Neural progenitor cell (in vitro differentiated cells): ENCODE measurements at places on chromosomes 2 and 18.
A peak's percentile ranks its signal among the peaks of the same experiment; 100 is the strongest.

DNA sequence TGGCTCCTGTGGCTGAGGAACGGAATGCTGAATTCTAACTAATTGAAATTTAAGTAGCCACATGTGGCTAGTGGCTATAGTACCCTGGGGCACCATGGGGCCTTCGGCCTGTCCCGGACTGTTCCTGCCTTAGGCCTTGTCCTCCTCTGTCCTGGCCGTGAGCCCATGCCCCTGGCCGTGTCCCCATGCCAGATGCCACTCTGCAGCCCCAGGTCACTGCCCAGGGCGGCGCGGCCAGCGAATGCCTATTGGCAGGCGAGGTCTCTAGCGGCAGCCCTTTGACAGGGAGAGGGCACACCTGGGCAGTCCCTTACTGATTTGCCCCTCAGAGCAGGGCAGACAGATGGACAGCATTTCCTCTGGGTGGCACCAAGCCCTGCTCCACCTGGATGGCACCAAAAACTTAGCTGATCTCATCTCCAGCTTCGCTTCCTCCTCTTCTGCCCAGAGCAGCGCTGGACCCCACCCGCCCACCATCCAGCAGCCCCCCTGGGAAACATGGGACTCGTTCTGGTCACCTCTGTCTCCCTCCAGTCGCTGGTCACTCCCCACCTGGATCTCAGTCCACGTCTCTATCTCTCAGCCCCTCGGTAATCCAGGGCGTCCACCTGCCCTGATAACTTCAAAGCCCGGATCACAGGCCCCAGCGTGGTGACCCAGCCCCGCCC is 1.1 kb upstream of the DGKD start:
- DNase-seq = no peak

- no peak for DNase-seq
Observed at GRCh38 chr2:224319750-224320149, 82.2 kb downstream of the FAM124B start.

- no peak for DNase-seq
Observed at GRCh38 chr2:225495706-225496105, 96.2 kb downstream of the NYAP2 start.

- DNase-seq = no peak
Observed at GRCh38 chr18:38940863-38941531, 1375.4 kb upstream of the CELF4 start.

- DNase-seq = no peak
Observed at GRCh38 chr2:17911491-17912260, 33.2 kb downstream of the KCNS3 start.

GRCh38 chr2:217527590-217528202 is 475.1 kb downstream of the TNS1 start:
- no peak for DNase-seq

DNA sequence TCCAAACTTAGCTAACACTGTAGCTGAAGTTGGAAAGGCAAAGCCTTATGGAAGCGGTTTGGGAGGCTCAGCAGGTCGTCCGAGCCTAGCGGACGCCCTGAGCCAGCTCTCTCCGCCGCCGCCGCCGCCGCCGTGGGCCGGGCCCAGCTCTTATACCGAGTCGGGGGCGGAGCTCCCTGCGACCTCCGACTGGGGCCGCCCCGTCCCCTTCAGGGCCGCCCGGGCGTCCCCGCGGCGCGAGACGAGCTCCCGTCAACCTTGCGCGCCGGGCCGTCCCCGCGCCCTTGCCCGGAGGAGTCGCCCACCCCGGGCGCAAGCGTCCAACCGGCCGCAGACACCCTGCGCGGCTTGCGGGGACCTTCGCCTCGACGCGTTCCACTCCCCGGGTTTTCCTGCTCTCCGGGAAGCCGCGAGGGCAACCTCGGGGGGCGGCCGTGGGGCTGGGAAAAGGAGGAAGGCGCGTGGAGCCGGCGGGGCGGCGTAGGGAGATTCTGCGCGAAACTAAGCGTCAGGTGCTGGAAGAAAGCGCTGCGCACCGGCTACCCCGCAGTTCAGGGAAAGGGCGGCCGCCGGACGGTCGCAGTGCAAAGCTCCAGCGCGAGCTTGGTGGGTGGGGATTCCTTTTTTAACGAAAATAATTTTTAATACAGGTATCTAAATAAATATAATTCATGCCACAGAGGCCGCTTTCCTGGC is at the start of gene SLC40A1:
Gene SLC40A1 (minus strand): TSS at position 129 of the 696 bp plus-strand sequence. CDS start 326 bp downstream, outside the sequence.
- DNase-seq = peak; percentile 81

DNA sequence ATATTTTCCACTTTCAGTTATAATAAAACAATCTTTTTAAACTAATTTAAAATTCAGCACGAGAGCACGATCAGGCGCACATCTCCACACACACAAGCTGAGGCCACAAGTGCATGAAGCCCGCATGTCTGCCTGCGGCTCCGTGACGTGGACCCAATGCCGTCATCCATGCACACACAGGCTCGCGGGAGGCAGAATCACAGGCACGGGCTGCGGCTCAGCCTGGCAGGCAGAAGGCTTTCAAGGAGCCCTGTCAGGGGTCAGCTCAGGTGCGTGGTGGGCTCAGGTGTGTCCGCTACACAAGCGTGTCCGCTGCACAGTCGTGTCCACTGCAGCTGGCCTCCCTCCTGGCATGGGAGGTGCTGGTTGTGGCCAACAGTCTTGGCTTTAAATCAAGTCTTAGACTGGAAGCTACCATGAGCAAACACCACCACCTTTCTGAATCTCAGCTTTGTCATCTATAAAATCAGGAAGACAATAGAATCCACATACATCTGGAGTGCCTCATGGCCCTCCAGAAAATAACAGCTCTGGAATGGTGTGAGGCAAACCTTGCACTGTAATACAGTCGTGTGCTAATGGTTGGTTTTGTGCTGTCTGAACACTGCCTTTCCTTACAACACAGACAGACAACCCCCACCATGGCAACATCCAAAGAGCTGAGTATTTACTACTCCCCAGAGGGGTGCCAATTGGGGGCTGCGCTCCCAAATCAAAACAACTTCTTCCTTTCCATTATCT is 210.1 kb downstream of the NDUFA10 start:
- DNase-seq = no peak

DNA sequence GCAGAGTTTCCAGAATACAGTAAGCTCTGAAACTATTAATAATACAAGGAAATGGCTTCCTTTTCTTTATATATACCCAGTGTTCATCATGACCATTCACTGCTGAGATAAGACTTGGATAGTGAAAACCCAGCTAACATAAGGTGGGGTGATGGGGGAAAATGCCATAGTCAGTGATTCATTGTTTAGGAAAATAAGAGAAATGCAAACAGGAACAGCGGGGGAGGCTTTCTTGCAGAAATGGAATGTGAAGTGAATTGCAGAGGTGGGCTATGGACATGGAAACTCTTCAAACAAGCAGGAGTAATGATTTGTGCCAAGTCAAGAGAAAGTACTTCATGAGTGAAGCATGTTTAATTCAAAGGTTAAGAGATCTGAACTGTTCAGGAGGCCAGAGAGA is 519.4 kb downstream of the TDRD15 start:
- no peak for DNase-seq

DNA sequence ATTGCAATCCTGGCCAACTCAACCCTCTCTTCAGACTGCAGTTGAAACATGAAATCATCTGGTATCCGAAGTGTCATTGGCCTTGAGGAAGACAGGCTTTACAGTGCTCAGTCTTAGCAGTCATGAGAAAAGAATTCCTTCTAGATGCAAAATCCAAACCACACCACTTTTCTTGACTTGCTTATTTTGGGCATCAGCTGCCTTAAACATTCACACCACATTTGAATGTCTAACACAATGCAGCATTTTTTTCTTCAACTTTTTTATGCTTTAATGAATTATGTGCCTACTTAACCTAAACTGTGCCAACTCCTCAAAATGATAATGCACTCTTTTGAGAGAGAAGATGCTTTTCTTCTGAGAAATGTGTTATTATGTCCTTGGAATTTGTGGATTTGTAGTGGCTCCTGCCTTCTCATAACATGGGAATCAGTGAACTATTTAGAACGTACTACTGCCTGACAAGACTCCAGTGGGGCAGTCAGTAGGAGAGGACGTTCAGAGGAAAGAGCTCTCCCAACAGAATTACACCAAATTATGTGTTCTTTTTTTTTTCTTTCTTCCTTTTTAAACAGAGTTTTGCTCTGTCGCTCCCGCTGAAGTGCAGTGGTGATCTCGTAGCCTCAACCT is 3.2 kb upstream of the FAM98A start:
- no peak for DNase-seq

DNA sequence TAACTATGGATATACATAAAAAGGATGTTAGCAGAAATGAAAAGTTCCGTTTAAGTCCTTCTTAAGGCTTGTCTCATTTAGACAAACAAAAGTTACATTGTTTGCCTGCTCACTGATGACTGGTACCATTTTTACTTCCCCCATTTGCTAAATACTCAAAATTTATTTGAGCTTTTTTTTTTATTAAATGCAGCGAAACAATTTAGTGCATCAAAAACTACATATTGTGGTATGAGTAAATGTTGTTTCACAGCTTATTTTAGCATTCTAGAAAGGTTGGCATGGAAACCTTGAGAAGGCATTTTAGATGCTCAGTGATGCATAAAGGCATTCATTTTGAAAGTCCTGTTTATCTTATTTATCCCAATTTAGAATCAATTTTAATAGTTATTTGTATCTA is 100.0 kb downstream of the MAP2 start:
- DNase-seq = no peak

DNA sequence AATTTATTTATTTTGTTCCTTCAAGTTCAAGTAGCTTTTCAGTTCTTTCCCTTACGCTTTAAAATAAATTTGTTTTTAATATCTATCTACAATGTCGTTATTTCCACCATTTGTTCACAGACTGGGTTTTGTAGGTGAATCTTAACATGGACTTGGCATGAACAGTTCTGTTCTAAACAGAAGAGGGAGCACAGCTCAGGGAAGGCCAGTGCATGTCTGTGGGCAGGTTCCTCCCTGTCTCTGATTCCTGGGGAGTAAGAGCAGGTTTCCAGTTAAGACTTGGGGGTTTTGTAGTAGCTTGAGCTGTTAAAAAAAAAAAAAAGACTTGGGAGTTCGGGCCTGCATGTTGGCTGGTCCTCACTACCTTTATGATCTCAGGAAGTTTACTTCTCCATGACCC is 11.1 kb downstream of the TTL start:
- no peak for DNase-seq

GRCh38 chr2:221124532-221125240 is 447.4 kb downstream of the EPHA4 start:
- DNase-seq = no peak

DNA sequence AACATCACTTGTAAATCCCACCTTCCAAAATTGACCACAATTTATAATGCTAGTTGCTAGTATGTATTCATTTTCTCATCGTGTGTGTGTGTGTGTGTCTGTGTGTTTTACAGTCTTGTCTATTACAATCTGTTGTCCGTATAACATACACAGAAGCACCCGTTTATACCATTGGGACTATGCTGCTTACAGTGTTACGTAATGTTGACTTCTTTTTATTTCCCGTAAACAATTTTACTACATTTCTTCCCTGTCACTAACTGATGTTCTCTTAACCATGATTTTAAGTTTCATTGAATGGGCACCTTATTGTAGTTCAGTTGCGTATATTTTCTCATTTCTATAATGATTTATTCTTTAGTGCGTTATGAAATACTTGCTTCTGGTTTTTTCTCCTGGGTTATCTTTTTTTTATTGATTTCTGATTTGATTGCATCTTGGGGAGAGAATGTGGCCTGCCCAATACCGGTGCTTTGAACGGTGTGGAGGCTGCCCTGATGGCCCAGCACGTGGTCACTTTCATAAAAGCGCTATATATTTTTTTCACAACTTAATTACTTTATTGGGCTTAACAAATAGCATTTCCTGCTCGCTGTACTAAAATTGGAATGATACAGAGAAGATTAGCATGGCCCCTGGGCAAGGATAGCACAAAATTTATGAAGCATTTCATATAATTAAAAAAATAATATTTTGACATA is 14.5 kb upstream of the ASB1 start:
- no peak for DNase-seq

GRCh38 chr2:164868563-164869419 is 27.2 kb upstream of the COBLL1 start:
- no peak for DNase-seq

- DNase-seq = no peak
Observed at GRCh38 chr2:26649322-26649721, 8.2 kb upstream of the CIB4 start.

GRCh38 chr2:18976168-18976961 is 382.1 kb downstream of the OSR1 start:
- no peak for DNase-seq

DNA sequence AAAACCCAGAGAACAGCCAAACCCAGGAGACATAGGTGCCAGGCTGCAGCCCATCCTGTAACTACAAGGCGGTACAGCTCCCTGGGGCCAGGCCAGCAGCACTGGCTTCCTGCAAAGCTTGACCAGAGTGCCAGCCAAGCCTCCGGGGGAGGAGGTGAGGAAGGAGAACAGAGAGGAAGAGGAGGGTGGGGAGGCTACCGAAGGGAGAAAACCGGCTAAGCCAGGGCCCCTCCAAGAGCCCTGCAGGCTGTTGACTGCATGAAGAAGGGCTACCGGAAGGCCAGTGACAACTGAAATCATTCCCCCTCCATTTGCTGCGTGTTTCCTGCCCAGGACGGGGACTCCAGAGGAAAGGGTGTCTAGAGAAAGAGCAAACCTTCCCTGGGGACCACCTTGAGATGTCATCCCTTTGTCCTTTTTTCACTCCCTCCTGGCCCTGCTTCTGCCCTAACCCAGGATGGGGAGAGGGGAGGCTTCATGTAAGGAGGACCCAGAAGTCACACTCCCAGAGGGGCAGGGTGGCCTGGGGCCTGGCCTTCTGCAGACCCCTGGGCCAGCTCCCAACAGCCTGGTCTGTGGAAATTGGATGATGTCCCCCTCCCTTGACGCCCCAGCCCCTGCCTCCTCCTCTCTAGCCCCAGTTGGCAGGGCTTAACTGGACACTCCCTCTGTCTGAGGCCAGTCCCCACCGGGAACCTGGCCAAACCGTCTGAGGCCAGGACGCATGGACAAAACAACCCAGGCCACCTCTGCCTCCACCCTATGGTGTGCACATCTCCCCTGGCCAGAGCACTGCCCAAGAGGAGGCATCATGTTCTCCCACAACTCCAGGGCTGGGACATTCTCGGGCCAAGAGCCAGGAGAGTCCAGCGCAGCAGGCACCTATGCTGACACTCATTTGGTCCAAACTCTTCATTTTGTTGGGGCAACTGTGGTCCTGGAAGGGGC is 207.8 kb downstream of the CYP26B1 start:
- DNase-seq = no peak

DNA sequence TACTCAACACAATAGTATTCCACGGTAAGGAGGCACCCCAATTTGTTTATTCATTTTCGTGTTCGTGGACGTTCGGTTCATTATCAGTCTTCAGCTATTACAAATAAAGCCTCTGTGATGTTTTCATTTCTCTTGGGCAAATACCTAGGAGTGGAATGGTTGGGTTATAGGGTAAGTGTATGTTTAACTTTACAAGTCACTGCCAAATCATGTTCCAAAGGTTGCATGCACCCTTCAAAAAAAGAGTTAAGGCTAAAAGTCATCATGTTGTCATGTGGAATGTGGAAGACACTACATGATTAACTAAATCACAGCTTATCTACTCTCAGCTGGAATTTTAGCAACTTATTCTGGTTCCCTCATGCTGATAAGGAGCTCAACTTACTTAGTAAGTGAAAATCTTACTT is 15.8 kb downstream of the INO80C start:
- DNase-seq = no peak

GRCh38 chr18:36572135-36572856 is 256.5 kb downstream of the TPGS2 start:
- peak; percentile 70 for DNase-seq

- DNase-seq = peak; percentile 61
Observed at GRCh38 chr2:34738691-34739090, 1139.6 kb upstream of the FAM98A start.
